Spleen (tissue), 13 donors: ENCODE measurements at places on chromosomes 5 and 9. TPM values are rescaled to one million over a fixed set of nuclear protein-coding genes. Genes with fewer than 3 reads are reported as not detected.

NKD2 gene
- 52.3 TPM for total RNA-seq

ORM2 gene
- not detected for total RNA-seq

KCNV2 gene
- not detected for total RNA-seq

TMEM203 gene
- 35.4 TPM for total RNA-seq

GFI1B gene
- 4.0 TPM for total RNA-seq

FAXDC2 gene
- total RNA-seq = 28.9 TPM

RAI14 gene
- 130 TPM for total RNA-seq

NTRK2 gene
- total RNA-seq = 10.4 TPM

KIF12 gene
- not detected for total RNA-seq

- no peak for DNase-seq
Observed at GRCh38 chr5:111434800-111435199, 77.5 kb downstream of the STARD4 start.

GRCh38 chr5:19874811-19875210 is 113.2 kb downstream of the CDH18 start:
- DNase-seq = no peak

DNA sequence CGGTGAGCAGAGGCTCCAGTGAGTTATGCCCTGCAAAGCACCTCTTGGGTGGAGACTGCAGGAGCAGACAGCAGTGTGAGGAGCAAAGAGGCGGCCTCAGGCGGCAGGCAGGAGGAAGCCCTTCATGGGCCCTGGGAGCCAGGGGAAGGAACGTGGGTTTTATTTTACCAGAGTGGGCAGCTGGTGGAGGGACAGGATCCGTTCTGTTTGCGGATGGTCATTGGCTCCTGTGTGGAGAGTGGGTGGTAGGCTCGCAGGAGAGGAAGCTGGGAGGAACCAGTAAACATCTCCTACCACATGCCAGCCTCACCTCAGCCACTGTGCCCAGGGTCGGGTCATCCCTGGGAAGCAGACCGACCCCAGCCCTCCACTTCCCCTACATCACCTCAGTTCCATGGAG is 24.4 kb downstream of the HNRNPH1 start:
- DNase-seq = no peak

GRCh38 chr9:38699337-38699736 is 20.6 kb downstream of the FAM240B start:
- no peak for DNase-seq

- peak; percentile 81 for DNase-seq
Observed at GRCh38 chr5:170225326-170226128, 7.3 kb upstream of the C5orf58 start.

DNA sequence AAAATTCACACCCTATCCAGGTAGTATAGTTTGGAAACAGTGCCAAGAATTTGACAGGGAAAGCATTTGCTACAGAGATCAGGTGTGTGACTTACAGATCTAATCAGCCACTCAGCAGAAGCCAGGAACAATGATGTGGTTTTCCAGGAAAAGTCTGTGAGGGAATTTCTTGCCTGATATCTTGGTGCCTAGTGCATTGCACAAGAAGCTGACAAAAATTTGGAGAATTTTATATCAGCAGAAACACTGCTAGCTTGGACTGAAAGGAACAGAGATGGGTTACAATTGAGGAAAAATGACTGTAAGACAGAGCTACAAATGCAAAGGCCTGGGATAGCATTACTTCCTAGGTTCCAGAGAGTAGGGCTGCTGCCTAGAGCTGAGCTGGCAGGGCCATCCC is 658.1 kb upstream of the CHD1 start:
- no peak for DNase-seq

DNA sequence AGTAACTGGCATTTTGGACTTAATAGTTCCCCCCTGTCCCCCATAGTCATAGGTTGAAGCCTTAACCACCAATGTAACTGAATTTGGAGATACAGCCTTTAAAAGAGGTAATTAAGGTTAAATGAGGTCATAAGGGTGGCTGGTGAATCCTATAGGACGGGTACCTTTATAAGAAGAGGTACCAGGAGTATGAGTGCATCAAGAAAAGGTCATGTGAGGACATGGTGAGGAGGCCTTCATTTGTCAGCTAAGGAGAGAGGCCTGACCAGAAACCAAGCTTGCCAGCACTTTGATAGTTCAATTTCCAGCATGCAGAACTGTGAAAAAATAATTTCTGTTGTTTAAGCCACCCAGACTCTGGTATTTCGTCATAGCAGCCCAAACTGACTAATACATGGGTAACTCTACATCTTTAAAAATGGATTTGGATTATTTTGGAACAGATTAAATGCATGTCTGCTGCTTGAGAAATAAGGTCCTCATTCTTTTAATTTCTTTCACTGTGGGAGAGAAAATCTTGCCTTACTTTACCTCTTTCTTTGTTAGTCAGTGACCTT is 9.7 kb downstream of the RASA1 start:
- DNase-seq = no peak

DNA sequence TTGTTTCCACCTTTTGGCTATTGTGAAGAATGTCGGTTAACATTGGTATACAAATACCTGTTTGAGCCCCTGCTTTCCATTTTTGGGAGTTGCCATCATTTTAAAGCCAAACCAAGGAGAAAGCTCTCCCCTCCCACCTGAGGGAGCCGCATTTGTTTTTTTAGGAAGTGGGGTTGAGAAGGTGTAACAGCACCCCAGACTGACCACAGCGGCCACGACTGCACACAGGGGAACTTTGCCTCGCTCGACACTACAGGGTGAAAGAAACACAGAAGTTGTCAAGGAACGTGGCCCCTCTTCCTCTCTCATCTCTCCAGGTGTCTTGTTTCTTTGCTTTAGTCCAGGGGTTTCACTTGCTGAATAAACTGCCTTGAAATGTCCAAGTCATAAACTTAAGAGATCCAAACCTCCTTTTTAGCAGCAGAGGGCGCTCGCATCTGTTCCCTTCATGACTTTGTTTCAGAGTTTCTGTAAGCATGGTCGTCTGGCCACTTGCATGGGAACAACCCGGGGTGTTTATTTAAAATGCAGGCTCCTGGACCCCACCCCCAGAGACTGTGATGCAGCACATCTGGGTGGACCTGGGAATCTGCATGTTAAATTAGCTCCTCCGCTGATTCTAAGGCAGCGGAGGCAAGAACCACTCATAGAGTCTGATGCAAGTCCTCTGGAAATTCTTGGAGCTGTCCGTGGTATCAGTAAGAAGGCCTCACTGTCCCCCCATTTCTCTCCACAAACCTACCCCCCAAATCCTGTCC is 2.1 kb upstream of the TTLL11 start:
- DNase-seq = no peak

DNA sequence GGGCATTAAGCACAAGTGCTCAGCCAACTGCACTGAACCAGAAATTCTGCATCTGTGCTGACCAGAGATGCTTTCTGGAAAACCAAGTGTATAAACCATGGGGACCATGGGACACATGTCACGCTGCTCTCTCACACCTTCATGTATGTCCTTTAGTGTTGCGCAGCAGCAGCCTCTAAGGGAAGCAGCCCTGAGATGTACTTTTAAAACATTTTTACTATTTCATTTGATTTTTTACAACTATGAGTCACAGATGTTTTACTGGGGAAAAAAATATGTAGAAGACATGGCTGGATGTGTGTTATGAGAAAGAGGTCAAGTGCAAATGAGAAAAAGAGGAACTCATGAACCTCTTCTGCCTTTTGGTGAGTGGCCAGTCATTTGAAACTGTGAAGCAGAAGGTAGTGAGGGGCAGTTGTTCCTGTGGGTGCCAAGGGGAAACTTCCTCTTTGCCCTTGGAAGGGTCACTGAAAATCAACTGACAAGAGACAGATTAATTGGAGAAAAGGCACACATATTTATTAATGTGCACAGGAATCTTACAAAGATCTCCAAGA is 31.4 kb upstream of the SYK start:
- DNase-seq = no peak

DNA sequence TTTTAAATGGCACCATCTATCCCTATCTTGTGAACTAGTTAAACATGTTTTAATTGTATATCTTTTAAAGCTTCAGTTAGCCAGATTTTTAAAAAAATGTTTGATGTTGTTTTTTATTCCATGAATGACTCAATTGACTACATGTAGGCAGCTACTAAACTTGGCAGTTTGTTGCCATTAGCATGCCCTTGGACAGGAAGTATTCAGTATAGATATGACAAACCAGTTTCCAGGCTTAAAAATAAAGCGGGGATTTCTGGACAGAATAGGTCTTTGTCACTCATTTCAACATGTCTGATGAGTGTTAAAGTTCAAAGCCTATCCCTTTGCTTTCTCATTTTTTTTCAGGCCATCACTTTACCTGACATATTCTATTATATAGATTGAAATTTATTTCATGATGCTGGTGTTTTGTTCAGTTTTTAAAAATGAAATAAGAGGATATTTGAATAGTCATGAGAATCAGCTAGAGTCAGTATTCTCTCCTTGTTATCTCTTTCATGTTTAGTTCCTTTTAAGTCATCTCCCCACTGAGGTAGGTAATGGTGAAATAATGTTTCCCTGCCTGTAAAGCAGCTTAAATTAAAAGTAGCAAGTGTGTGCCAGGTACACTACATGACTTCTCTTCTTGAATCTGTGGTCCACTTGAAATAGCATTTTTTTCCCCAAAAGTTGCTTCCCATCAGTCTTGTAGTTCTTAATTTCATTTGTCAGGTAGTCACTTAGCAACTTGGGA is 11.9 kb downstream of the TNFAIP8 start:
- no peak for DNase-seq

DNA sequence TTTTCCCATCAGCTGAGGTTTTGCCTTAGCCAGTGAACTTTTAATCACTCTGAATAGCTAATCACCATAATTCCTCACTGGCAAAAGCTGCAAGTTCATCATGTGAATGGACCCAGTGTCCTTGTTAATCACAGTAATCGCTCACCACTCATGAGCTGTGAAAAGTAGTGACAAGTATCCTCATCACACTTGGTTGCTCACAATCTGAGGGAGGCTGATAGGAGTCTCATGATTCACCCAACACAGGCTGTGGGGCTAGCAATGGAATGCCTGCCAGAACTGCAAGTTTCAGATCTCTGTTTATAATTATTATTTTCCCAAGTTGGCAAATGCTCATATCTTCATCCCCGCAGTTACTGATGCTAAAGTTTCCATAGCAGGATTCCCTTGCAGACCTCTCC is 467.2 kb downstream of the KIF4B start:
- no peak for DNase-seq

DNA sequence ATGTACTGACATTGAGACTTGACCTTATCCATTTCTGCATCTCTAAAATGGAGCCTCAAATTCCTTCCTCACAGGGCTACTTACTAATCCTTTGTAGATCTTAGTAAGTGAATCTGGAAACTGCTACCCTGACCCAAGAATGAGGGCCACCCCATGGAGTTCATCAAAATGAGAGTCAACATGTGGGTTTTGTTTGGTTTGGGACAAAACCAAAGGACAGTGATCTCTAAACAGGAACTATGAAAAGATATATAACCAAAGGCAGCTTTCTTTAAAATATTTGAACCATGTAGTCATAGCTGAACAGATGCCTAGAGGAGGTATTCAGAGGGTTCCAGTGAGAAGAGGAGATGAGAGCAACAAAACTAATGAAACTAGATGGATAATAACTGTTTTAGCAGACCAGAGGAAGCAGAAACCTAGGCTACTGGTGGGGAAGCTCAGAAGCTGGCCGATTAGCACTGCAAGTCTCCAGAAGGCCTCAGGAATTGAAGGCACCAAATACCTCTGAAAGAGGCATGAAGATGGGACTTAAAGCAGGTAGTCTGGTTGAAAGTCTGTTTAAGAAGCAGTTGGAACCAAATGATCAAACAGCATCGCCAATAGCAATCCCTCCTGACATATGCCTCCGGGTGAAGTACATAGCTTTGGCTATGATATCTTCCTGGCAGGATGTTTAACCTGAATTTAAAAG is 45.8 kb downstream of the THOC3 start:
- no peak for DNase-seq

GRCh38 chr9:91502913-91503672 is 79.5 kb upstream of the NFIL3 start:
- no peak for DNase-seq

- no peak for DNase-seq
Observed at GRCh38 chr5:125775896-125776295, 647.3 kb upstream of the GRAMD2B start.

DNA sequence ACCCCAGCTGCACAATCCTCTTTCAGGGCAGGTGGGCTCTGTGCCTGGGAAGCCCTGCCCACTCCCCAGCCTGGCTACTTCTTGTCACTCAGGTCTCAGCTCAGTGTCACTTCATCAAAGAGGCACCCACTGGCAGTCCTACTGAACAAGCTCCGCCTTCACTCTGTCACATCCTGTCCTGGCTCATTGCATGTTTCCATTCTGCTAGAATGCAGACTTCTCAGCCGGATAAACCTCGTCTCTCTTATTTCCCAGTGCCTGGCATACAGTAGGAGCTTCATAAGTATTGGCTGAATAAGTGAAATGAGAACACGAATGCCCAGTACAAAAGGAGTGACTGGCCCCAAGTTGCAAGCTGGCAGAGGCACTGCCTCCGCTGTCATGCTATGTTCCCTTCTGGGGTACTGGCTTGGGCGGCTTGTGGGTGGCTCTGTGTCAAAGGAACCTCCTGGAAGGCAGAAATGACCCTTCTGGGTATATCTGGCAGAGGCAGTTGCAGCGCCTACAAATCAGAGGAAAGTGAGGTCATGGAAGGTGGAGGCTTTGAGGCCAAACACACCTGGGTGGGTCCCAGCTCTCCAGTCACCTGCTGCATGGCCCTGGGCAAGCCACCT is 98.3 kb upstream of the PHYKPL start:
- peak; percentile 76 for DNase-seq
